ENCODE measurements at places on chromosomes 4 and X.

DNA sequence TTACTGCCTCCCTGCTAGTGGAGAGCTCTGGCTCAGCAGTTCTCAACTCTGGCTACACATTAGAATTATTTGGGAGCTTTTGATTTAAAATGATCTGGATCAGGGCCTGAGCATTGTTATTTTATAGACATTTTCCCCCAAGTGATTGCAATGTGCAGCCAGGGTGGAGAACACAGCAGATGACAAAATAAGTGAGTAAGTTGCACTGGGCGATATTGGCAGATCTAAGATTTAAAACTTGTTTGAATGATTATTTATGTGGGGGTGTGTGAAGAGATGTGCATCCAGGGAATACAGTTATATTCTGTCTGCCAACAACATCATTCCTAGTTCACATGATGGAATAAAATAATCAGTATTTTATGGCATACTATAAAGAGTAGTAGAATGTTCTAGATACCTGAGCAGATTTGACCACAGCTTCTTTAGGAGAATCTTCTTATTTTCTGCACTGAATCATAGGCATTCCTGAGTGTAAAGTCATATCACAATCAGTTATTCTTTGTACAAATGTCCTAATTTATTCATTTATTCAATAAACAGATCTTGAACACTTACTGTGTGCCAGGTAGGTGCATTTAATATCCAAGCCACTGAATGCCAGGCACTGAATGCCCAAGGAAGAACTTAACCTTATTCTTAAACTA is 123.9 kb downstream of the UCHL1 start:
- no peak for DNase-seq

DNA sequence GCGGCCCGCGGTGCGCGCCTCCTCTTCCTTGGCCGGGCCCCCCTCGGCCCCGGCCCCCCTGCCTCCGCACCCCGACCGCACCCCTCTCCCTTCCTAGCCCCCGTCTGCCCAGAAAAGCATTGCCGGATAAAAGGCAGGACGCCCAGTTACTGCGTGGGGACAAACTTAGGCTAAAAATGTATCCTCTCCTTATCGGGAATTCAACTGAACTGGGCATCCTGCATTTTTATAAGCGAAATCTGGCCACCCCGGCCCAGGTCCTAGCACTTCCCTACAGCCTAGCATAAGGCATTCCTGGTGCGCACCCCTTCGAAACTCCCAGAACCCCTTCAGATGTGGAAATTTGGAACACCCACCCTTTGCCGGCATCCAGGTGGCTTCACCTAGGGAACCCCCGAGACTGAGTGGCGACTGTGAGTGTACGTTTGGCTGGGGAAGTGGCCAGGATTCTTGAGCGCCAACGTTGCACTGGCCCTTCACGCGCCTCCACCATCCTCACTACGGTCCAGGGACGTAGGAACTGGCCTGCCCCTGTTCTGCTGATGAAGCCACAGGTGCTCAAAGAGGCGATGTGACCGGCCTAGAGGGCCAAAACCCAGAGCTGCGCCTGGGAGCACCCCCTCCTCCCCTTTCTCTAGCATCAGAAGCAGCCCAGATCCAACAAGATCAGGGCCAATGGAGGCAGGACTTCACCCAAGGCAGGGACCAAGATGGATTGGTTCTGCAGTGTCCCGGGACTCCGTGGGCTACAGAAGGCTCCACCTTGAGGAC is 5.7 kb upstream of the RNF4 start:
- no peak for DNase-seq

DNA sequence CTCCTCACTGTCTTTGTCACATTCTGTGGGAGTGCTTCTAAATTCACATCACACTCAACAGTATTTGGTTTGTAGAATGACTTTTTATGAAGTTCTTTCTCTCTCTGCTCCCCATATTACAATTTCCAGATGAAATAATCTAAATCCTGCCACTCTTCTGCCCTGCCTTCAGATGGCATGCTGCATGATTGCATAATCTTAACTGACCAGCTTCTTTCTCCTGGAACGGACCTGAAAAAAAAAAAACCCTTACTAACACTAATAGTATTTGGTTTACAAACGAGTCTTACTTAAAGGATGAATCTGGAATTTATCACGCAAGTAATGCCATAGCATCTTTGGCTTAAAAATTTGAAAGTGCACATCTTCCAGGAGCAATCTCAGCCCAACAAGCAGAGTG is 272.3 kb downstream of the NAF1 start:
- no peak for DNase-seq

DNA sequence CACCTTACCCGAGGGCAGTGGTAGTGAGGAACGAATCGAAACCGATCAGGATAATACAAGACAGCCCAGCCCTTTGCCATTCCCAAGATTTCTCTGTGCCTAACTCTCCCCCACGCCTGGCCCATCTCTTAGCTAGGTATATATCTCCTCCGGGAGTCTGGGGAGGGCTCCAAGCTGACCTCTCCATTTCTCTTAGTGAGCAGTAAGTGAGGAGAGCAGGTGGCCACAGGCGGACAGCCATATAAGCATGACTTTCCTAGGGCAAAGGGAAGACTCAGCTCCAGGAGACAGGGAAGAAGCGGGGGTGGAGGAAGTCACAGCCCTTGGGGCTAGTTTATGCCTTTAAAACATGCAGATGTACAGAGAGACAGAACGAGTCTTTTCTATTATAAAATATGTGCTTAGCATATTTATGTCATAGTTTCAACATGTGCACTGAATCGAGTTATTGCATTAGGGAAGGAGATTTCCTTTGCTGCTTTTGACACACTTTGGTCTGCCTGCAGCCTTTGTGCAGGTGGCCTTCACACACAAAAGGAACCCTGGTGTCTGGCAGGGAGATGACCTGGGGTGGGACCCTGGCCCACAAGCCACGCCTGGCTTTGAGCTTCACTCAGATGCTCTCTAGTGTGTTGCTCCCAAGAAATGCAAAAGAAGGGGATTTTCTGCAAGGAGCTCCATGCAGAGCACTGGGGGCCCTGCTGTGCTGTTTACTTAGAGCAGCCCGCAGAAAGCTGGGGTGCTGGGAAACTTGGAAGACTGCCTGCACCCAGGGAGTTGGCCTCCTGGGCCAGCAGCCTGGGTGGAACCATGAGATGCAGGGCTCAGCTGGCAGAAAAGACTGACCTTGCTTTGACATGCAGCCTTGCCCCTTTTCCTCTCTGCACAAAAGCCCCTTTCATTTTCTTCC is 613.3 kb downstream of the BCOR start:
- no peak for DNase-seq

DNA sequence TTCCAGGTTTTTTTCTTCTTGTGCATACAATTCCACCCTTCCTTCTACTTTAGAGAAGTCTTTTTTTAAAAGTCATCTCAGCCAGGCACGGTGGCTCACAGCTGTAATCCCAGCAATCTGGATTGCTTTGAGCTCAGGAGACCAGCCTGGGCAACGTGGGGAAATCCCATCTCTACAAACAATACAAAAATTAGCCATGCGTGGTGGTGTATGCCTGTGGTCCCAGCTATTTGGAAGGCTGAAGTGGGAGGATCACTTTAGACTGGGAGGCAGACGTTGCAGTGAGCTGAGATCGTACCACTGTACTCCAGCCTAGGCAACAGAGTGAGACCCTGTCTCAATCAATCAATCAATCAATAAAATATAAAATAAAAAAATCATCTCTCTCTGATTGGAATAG is 14.8 kb downstream of the ELOVL6 start:
- DNase-seq, result no peak

- DNase-seq, result no peak
Observed at GRCh38 chrX:112759966-112760365, 80.2 kb upstream of the LHFPL1 start.
